ENCODE measurements at places on chromosomes 13 and 19.

DNA sequence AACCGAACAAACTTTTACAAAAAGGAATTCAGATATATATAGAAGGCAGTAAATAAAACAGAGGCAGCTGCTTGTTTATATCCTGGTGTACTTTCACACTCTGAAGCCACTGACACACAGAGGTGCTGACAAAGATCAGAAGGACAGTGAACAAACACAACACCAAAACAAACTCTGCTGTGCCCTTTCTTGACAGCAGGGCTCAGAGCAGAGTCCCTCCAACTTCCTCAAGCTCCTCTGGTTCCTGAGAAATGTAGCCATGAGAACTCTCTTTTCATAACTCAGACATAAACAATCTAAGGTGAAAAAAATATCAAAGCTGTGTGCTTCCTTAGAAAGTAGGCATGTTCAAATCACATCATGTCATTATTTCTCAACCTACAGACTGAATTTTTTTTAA lies 1052.8 kb upstream of the SPRY2 start:
- peak; percentile 12 for DNase-seq

DNA sequence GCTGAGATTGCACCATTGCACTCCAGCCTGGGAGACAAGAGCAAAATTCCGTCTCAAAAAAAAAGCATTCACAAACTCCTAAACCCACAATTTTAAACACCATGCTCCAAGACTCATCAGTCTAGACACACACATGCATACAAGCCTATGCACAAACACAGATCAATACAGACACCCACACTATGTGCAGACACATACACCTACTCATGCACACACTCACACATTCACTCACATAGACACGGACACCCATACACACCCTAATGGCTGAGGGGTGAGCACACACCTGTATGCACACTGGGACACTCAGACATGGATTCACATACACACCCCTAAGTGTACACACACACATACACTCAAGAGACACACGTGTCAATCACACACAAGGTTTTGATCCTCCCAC lies 9.3 kb downstream of the PNMA8B start:
- DNase-seq = no peak

- DNase-seq = peak; percentile 49
These were observed 665 bp downstream of the ZNF347 start for GRCh38 chr19:53158119-53158656.

DNA sequence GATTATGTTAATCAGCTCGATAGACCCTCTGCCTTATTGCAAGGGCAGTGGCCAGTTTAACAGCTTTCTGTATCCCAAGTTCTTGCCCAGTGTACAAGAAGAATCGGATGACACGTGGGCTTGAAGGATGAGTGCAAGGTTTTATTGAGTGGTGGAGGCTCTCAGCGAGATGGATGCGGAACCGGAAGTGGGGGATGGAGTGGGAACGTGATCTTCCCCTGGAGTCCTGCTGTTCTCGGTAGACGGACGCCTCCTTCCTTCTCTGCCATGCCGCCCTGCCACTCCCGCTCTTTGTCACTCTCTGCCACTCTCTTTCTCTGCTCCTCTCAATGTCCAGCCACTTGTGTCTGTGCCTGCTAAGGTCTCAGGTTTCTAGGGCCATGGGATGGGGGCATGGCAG lies 21.0 kb downstream of the RFXAP start:
- no peak for DNase-seq

- peak; percentile 88 for DNase-seq
These were observed 16.0 kb upstream of the ERCC1 start for GRCh38 chr19:45439569-45440258.

DNA sequence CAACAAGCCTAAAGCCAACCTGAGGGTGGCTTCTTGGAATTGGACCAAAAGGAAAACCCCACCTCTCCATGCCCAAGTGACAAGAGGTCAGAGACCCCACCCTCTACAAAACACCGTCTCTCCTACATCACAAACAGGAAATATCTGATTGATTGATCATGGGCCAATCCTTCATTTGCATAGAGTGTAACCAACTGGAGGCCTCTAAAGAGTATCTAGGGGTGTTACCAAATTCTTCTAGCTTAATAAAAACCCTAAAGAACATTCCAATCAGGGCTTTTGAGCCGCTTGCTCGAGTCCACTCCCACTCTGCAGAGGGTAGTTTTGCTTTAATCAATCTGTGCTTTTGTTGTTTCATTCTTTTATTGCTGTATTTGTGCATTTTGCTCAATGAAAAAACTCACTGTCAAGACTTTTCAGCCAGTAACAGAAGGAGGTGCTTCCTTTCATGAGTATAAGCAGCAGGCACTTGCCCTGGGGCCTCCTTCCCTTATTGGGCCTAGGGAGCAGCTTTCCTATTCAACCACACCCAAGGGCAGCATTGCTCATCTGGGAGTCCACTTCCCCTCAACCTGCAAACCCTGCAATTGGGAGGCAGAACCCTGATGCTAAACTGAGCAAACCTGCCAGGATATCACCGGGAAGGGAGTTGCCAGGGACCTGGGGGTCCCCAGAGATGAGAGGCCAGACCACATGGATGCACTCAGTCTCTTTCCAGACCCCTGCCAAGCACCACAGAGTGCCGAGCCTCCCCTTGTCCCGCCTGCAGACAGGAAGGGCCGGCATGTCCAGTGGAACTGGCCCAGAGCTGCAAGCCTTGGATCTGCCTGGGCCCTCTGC lies 154.3 kb upstream of the VSTM2B start:
- no peak for DNase-seq

DNA sequence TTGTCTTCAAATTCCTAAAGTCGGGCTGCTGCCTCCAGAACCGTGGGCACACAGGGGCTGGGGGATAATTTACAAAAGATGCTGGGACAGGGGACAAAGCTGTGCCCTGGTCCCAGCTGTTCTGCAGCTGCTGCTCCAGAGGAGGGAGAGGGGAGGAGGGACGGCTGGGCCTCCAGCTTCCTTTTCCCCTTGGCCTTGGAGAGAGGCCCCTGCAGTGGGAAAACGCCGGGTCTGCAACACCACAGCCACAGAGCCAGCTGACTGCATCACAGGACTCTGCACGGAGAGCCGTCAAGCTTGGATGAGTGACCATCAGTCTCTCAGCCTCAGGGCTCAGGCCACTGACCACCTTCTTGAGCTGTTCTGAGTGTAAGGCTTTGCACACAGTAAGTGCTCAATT lies 6.1 kb downstream of the DOCK6 start:
- peak; percentile 82 for DNase-seq

GRCh38 chr13:51058461-51059167 lies 52.5 kb downstream of the C13orf42 start:
- DNase-seq = no peak

DNA sequence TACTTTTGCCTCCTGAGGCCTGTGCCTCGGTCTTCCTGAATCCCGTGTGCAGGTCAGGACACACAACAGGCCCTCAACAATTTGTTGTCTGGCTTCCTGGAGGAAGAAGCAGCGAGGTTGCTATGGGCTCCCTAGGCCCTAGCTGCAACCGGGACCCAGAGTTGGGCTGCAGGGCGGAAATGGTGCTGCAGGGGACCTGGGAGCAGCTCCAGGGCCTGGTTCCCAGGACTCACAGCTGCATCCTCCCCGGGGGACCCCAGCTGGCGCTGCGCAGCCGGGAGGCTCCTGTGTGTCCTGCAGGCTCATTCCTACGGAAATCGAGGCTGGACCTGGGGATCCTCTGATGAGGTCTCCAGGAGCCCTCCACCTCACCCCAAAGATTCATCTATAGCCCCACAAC lies 999 bp upstream of the TNFAIP8L1 start:
- DNase-seq = no peak

DNA sequence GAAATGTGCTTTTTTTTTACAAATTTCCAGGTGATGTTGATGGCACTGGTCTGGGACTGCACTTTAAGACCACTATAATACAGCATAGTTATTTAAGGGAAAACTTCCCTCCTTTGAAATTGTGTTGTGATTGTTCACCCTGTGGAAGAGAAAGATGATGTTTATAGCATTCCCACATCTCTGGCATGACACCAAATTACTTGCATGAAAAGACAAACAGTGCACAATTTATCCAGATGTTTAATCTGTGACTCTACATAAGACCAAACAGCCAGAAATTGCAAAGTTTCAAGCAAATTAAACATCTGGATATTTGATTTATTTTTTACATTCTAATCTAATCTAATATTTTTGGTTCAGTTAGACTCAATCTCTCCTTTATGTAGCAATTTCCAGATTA lies 51.6 kb downstream of the UFM1 start:
- DNase-seq = no peak

DNA sequence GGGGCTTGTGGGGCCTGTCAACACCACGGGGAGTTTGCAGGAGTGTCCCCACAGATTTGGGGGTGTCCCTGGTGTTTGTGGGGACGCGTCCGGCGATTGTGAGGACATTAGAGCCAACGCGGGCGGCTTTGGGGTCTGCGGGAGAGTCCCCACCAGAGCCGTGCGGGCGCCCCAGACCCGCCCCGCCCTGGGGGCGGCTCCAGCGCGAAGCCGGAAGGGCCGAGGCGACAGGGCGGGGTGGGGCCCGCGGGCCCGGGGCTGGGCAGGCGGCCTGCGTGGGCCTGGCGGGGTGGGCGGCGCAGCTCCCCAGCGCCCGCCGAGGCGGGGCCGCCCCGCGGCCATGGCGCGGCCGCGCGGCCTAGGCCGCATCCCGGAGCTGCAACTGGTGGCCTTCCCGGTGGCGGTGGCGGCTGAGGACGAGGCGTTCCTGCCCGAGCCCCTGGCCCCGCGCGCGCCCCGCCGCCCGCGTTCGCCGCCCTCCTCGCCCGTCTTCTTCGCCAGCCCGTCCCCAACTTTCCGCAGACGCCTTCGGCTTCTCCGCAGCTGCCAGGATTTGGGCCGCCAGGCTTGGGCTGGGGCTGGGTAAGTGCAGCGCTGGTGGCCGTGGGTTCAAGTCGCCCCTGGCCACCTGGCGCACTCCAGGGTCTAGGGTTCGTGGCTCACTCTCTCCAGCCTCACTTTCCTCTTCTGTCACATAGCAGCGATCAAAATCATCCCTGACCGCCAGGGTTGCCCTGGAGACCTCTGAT lies 10.3 kb downstream of the PDE4A start:
- peak; percentile 53 for DNase-seq

DNA sequence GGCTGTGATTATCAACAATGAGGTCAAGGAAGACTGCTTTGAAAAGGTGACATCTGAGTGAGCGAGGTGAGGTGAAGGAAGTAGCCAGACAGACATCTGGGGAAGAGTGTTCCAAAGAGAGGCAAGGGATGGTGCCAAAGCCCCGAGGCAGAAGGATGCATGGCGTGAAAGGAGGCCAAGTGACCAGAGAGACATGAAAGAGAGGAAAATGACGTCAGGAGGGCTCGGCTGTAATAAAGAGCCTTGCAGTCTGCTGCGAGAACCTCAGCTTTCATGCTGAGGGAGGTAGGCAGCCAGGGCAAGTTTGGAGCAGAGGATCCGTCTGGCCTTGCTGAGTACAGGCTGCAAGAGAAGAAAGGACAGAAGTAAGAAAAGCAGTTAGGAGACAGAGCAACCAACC lies 50.8 kb downstream of the FOXO1 start:
- no peak for DNase-seq

- DNase-seq = no peak
These were observed 265.6 kb downstream of the TDRD3 start for GRCh38 chr13:60662595-60662994.

- peak; percentile 52 for DNase-seq
These were observed 7.0 kb downstream of the LPAR6 start for GRCh38 chr13:48405875-48406274.

DNA sequence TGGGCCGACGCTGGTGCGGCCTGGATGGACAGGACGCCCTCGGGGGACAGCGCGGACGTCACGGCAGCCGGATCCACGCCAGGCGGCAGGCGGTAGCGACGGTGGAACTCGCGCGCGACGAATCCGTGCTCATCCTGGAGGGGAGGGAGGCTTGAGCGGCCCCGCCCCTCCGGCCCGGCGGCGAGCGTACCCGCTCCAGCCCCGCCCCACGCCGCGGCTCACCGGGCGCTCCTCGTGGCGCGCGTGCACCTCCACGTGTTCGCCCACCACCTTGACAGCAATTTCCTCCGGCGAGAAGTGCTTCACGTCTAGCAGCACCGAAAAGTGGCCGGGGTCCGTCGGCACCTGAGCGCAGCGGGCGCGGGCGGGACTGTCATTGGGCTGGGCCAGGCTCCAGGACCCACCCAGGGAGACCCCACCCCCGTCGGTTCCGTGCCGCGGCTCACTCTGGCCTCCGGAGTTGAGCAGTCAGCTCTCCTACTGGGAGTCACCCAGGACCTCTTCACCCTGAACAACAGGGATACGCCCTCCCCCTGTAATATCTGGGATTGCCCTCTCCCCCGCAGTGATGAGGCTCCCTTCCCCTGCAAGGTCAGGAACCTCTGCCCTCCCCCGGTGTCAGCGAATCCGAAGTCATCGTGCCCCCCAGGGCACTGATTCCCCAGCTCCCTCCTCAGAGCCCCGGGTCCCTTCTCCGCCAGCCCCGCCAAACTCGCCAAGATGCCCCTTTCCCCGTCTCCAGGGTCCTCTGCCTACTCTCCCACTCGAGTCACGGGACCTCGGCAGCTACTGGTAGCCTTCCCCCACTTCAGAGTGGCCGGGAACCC lies 1.1 kb downstream of the HSPB6 start:
- peak; percentile 46 for DNase-seq

GRCh38 chr19:11942843-11943108 lies 17.9 kb downstream of the ZNF700 start:
- no peak for DNase-seq

- DNase-seq = no peak
These were observed 67.8 kb downstream of the C13orf42 start for GRCh38 chr13:51043310-51043709.

DNA sequence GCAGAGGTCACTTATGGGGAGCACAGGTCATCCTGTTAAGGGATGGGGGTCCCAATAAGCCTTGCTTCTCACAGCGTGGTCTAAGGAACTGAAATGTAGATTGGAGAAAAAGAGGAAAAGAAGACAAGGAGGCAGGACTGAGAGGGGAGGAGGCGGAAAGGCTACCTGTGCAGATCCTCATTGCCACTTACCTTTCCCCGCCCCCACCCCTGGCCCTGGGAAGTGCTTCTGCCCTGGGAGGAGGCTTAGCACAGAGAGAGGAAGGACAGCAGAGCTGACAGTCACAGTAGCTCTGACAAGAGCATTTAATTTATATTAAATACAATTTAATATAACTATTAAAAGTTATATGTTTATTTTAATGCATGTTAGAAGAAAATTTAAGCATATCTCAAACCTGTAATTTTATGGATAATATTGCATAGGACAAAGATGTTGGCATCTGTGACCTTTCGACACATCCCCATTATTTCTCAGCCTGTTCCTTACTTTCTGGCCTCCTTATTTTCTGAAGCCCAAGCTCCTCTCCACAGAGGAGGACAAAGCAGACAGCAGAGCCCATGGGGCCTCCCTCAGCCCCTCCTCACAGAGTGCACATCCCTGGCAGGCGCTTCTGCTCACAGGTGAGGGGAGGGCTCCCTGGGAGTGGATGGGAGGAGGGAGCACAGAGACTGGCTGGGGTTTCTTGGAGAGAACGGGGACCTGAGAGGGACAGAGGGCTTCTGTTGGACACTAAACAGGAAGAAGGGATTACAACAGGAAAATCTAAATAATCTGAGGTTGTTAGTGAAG lies 23.4 kb downstream of the CEACAM21 start:
- no peak for DNase-seq

- DNase-seq = peak; percentile 50
These were observed 138.3 kb downstream of the FLT1 start for GRCh38 chr13:28356561-28357021.

All from mesenchymal stem cell (in vitro differentiated cells and primary cell).